Activated CD4-positive, alpha-beta T cell treated with anti-CD3 and anti-CD28 coated beads, Interleukin-2, amount 50 U/mL, for 1 hour (primary cell): ENCODE measurements at places on chromosomes 4 and X.

DNA sequence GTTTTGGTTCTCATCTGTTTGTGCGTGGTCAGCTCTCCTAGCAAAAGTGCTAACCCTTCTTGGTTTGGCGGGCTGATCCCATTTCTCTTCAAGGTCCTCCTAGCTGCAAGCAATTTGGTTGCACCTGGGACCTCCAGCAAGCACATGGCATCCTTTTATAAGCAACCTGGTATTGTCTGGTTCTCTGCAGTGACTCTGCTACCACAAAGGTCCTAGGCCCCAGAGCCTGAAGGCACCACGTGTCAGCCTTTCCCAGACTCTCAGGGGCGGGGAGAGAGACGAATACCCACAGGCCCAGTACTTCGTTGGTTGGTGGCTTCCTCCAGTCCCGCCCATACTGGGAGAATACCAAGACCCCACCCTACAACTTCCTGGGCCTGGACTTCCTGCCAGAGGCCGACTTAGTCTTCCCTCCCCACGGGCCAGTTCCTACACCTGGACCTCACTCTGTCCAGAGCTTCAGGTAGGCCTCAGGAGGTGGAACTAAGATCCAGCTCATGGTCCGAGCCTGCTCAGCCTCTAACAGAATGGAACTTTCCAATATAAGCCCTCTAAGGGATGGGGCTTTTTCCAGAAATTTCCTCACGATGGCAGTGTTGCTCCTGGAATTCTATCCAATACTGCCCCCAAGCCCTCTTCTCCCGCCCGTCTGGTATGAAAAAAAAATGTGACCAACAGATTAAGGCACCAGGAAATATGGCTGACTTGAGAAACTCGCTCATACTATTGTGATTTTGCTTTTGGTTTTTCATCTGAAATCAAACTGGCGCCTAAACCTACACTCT is 192.5 kb upstream of the STK26 start:
- peak; percentile 27 for DNase-seq

- DNase-seq: no peak
These were observed 45.8 kb upstream of the IL21 start for GRCh38 chr4:122666527-122667245.

DNA sequence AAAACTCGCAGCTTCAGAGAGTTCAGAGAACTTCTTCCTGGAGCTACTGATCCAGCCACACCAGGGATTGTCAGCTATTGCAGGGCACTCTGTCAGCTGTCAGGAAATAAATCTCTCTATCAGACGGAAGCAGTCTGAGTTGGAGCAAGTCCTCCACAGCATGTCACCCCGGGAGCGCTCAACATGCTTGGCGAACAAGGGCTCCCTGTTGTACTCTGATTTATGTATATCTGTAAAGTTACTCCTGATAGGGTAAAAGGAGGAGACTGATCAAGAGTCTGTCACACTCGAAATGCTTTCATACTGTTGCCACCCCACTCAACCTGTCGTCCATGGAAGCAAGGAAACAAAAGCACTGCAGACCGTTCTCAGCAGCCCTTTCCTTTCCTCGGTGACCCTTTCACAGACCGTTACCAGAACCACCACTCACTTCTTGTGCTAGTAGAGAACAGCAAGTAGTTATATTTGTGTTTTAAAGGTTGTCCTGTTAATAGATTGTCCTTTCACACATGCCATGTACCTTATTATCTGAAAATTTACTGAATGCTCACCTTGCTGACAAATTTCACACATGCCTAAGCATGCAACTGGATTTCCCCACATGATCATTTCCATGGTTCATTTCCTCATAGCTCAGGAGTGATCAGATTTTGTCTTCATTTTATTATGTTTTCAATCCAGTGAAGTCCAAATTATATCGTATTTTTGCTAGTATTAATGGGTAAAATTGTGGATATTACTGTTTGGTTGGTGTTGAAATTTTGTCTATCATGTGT is 2108.9 kb upstream of the TENM3 start:
- no peak for DNase-seq

DNA sequence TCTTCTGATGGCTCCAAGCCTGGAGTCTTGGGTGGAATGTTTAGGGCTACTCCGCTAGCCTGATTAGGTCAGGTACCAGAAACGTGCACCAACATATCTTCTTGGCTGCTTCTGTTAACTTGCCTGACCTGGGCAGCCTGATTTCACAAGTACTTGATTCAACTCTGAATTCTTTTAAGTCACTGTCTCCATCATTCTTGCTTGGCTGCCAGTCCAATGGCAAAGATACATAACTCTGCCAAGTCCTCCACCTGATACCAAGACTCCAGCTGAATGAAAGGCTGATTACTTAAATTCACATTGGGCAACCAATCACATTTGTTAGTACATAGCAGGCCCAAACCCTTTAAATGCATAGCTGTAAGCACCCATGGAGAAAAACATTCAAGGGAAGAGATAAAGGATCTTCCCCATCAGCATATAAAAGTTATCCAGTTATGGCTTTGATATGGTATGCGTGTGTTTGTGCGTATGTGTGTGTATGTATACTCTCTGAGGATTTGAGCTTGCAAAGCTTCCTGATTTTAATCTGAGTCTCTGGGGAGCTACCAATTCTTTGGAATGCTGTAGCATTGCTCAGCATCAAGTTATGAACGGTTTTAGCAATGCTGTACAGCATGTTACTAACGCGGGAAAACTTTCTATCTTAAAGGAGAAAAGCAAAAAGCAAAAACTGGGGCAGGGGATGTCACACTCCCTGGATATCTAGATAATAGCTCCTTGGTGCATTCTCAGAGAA is 917.2 kb downstream of the DMD start:
- DNase-seq: no peak

DNA sequence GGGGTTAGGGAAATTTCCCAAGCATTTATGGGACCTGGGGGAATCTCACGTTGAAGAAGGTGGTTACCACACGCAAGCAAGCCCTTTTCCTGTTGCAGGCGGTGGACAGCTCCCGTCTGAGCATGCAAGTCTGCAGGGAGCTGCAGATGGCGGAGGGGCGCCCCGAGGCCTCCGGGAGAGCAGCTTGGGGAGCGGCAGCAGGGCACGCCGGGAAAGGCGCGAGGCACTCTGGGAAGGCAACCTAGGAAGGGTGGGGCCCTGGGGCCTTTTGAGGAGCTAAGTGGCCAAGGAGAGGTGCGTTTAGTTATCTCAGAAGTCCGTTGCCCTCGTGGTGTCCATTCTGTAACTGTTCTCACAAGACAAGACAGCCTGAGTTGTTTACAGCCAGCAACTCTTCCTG is 57.0 kb upstream of the SLC25A4 start:
- DNase-seq: no peak

GRCh38 chr4:47071901-47072341 is 40.6 kb downstream of the GABRB1 start:
- no peak for DNase-seq

- DNase-seq: no peak
These were observed 53.0 kb upstream of the GABRA2 start for GRCh38 chr4:46442963-46443362.

DNA sequence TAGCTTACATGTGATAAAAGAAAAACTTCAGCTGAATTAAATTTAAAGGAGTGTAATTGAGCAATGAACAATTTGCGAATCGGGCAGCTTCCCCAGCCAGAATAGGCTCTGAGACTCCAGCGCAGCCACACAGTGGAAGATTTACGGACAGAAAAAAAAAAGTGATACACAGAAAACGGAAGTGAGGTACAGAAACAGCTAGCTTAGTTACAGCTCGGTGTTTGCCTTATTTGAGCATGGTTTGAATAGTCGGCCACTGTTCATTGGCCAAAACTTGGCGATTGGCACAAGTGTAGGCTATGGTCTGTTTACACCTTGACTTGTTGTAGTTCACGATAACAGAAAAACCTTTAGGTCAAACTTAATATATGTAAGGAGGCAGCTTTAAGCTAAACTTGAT is 16.7 kb upstream of the SUPT20HL1 start:
- no peak for DNase-seq

DNA sequence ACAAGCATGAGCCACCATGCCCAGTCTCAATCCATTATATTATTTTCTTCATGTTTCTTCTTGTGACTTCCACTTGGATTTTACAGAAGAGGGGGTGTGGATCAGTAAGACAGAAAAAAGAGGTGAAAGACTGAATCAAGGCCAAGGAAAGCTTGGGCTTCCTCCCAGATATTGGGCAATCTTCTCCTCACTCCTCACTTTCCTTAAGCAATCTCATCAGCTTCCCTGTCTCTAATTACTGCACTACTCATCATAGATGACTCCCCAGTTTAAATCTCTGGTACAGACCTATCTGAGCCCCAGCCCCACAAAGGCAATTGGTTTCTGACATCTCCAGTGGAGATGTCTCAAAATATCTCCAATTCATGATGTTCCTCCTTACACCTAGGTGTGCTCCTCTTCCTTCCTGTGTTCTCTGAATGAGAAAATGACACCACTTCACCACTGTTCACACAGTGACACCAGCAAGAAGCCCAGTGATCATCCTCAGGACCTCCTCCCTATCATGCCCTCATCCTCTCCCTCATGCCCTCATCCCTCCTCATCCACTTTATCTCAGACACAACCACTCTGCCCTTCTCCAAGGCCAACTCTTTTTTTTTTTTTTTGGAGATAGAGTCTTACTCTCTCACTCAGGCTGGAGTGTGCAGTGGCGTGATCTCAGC is 44.8 kb upstream of the HERC6 start:
- no peak for DNase-seq

DNA sequence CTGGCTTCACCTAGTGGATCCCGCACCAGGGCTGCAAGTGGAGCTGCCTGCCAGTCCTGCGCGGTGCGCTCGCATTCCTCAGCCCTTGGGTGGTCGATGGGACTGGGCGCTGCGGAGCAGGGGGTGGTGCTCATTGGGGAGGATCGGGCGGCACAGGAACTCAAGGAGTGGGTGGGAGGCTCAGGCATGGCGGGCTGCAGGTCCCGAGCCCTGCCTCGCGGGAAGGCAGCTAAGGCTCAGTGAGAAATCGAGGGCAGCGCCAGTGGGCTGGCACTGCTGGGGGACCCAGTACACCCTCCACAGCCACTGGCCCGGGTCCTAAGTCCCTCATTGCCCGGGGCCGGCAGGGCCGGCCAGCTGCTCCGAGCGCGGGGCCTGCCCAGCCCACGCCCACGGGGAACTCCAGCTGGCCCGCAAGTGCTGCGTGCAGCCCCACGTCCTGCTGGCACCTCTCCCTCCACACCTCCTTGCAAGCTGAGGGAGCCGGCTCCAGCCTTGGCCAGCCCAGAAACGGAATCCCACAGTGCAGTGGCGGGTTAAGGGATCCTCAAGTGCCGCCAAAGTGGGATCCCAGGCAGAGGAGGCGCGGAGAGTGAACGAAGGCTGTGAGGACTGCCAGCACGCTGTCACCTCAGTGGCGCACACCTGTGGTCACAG is 27.6 kb upstream of the PGRMC1 start:
- DNase-seq: no peak

DNA sequence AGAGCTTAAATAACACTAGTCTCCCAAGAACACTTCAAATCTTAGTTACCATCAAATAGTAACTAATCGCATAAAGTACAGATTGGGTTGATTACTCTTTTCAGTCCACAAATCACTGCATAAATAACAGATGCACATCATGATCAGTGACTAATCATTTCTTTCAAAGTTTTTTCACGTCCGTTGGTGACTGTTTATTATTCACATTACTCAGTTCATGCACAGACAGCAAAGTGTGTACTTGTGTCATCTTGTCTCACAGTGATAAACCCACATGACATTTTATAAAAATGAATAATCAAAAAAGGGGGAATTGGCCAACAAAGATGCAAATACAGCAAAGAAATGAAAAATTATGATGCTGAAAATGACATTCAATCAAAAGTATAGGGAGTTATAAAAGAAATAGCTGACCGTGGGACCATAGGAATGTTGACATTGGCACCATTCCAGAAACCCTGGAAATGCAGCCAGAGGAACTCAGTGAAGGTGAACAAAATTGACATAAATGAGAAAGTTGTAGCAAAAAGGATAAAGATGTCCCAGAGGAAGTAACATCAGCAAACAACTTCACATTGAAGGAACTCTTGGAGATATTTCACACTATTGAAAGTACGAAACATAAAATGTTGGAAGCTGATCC is 161.5 kb downstream of the SOX3 start:
- no peak for DNase-seq

- DNase-seq: no peak
These were observed 23.5 kb downstream of the RAB40A start for GRCh38 chrX:103495786-103496185.

GRCh38 chr4:20195071-20195885 is 56.4 kb upstream of the SLIT2 start:
- DNase-seq: no peak

DNA sequence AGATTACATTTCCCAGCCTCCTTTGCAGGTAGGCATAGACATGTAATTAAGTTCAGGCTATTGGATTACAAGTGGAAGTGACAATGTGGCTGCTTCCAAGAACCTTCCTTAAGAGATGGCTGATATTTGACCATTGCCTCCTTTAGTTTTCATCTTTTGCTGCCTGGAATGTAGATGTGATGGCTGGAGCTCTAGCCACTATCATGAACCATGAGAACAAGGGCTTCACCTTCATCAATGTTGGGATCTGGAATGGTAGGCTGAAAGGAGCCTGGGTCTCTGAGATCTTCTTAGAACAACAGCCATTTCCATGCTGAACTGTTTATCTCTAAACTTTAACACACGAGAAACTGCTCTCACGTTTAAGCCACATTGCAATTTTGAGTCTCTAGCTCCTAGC is 158.7 kb upstream of the ATP6AP2 start:
- DNase-seq: no peak

- no peak for DNase-seq
These were observed 123.5 kb downstream of the ZNF827 start for GRCh38 chr4:145815027-145815612.

DNA sequence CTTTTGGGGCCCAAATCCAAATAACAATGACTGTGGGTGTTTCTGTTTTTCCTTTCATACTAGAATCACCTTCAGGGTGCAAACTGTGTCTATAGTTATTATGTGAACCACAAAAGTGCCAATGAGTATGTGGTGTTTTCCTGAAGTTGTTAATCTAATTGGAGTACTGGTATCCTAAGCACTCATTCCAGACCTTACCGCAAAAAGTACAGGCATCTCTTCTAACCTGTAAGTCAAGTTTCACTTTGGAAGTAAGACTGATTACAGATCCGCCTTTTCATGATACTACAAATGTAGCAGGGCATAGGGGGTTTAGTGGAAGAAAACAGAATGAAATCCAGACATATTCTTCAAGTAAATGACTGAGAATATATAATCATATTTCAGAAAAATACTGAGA is 16.1 kb downstream of the COQ2 start:
- DNase-seq: no peak

DNA sequence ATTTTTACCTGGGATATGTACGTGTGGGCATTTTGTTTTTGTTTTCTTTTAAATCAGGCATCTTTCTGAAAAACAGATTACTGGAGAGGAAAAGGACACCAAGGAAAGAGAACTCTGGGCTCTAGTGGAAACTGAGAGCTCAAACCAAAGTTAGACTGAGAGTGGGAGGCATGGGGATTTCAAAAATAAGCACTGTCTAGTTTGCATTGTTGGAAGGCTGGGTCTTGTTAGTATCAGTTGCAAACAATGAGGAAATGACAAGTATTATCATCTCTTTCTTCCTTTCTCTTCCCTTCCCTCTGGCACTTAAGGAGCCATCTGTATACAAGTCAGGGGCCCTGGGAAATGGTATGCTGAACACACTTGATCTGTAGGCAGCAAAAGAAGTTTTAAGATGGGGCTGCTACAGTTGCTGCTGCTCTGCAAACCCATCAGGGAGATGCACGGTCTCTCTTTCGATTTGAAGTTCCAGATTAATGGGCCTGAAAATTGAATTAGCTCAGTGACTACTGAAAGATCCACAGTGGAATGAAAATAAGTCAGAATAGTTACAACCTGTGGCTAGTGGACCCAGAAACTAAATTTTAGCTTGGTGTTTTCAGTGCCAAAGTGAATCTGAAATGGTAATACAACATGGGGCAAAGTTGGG is 48.0 kb upstream of the GRXCR1 start:
- DNase-seq: no peak

- no peak for DNase-seq
These were observed 3.3 kb downstream of the PLS3 start for GRCh38 chrX:115564243-115564642.
